ENCODE measurements at places on chromosomes 5 and 9.

- no peak for DNase-seq
Observed at GRCh38 chr5:17492770-17493169, 5.3 kb upstream of the TAF11L2 start.

DNA sequence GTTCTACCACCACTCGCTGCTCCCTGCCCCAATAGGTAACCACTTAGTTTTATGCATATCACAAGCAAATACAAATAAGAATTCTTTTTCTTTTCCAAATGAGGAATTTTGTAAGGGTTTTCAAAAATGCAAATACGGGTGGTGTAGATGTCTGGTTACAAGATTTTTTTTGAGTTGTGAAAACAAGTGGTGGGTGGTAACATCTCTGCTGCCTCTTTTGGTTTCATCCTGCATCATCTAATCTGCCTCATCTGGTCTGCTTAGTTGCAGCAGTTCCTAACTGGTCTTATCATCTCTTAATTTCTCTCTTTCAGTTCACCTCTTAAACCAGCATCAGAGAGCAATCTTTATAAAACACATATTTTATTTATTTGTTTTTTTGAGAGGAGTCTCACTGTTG lies 5.3 kb downstream of the NFX1 start:
- DNase-seq, result no peak

DNA sequence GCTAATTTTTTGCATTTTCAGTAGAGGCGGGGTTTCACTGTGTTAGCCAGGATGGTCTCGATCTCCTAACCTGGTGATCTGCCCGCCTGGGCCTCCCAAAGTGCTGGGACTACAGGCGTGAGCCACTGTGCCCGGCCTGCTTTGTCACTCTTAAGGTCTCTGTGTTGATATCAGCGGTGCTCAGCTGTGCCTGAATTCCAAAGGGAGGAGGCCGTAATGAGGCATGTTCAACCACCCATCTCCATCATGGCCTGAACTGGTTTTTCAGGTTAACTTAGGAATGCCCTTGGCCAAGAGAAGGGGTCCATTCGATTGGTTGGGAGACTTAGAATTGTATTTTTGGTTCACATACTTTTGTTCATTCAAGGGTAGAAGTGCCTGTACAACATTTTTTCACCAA lies 22.0 kb downstream of the HSD17B3 start:
- DNase-seq, result no peak

DNA sequence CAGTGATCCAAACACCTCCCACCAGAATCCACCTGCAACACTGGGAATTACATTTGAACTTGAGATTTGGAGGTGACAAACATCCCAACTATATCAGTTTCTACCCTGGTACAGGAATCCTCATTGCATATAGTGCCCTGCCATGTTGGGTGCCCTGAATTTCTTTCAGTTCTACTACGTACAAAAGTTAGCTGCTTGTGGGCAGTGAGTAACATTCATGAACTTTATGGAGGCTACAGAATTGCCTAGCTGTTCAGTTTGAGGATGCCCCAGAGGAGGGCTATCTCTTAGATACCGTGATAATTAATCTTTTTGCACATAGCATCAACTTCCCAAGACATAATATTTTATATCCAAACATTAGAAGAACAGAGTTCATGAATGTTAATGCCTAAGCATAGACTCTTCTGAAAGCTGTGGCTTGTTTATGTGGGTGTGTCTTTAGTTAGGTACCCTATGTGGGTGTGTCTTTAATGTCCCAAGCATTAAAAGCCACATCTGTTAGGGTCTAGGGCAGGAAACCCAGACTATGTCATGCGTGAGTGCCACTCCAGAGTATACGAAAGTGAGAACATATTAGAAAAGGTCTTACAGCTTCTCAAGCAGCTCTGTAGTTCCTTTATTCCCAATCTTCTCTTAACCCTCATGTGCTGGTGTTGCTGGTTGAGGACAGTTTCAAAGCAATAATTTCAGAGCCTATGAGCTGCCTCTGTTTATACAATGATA lies 47.0 kb upstream of the CHD1 start:
- no peak for DNase-seq

- no peak for DNase-seq
Observed at GRCh38 chr9:105188746-105189145, 55.7 kb upstream of the SLC44A1 start.

GRCh38 chr9:4796988-4797853 lies 4.5 kb downstream of the RCL1 start:
- DNase-seq, result no peak

GRCh38 chr9:84691634-84692033 lies 22.1 kb downstream of the NTRK2 start:
- no peak for DNase-seq

DNA sequence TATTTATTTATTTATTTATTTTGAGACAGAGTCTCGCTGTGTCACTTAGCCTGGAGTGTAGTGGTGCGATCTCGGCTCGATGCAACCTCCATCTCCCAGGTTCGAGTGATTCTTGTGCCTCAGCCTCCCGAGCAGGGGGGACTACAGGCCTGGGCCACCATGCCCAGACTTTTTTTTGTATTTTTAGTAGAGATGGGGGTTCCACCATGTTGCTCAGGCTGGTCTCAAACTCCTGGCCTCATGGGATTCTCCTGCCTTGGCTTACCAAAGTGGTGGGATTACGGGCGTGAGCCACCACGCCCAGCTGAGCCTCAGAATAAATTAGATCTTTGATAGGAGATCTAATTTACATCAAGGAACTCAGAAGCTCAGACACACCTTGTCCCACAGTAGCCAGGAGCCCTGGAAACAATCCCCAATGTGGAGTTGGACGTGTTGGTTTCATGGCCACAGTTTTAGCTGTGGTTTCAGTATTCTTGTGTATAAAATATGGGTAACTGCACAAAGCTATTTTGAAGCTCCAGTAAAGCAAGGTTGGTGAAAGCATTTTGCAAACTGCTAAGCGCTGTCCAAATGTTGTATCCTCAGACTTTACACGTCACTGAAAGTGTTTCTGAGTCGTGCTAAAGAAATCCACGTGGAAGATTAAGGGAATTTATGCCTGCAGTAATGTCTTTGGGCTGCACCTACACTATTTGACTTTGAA lies 3.0 kb upstream of the HNRNPAB start:
- no peak for DNase-seq

- no peak for DNase-seq
Observed at GRCh38 chr5:42948961-42949347, 91.2 kb downstream of the ANXA2R start.

DNA sequence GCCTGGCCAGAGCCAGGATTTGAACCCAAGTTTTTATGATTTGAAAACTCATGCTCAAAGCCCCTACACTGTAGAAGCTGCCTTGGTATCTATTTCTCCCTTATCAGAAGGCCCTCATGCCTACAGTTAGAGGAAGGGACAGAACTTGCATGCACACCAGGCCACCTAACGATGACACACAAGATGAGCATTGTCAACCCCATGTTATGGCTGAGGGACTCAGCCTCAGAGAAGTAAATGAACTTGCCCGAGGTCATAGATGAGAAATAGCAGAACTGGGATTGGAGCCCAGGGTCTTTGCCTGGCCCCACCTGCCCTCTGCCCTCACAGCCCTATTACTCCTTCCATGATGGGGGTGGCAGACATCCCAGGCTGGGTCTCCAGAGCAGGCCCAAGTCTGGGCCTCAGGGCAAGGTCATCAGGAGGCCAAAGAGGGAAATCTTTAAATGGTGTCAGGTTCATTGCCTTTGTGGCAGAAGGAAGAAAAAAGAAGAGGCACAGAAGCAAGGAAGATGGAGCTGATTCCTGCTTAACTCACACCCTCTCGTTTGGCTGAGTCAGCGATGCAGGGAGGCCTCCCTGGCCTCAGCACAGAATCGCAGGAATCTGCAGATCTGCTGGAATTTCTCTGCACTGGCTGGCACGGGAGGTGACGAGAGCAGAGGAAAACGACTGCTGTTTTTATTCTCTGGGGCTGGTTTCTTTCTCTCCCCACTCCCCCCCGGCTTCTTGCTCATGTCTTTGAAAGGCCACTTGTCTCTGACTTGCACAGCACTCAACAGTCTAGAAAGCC lies 20.6 kb upstream of the CRB2 start:
- DNase-seq, result no peak

DNA sequence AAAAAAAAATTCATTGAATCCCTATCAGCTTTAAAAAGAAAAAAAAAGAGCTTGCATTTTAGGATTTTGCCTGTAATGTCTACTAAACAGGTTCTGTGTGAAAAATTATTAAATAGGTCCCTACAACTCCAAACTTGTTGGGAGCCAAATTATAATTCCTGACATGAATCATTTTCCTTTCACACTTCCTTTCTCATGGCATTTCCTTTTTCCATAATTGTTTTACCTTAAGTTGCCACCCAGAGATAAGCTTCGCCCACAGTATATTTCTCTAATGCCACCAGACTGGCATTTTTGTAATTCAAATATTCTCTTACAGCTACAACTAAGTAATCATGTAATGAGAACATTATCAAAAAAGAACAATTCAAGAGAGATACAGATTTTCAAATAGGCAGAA lies 348.8 kb downstream of the EFNA5 start:
- no peak for DNase-seq

DNA sequence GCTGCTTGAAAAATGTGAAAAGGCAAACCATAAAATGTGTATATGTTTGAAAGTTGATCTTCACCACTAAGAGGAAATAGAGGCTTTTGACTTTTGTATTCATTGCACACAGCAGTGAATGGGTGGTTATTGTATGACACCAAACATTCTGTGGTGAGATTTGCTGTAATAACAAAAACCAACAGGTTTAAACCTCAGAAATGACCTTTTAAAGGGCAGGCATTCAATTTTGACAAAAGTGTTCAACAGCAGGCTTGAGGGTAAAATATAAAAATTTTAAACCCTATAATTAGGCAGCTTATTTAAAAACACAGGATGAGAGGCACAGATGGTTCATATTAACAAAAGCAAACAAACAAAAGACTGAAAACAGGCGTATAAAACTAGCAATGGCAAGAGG lies 128.1 kb upstream of the NUDT12 start:
- DNase-seq, result no peak

GRCh38 chr9:4794691-4795090 lies 1.9 kb downstream of the RCL1 start:
- DNase-seq, result no peak

GRCh38 chr5:33235824-33236223 lies 204.9 kb upstream of the TARS1 start:
- DNase-seq, result no peak

DNA sequence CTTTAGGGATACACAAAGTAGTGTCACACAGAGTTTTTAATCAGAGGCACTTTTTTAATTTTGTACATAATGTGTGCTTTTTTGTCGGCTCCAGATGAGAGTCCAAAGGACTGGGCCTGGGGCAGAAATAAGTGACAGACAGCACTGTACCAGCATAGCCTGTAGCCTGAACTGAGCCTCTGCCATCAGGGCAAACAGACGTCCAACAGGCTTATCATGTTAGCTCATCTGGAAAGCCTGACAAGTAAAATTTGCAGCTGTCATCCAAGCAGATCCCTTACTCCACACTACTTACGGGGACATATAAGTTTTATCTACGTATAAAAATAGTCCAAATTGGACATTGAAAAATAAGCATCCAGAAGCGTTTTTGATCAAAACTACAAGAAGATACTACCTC lies 233.1 kb upstream of the GAS1 start:
- DNase-seq, result no peak

GRCh38 chr5:56415356-56415765 lies 182.2 kb upstream of the ANKRD55 start:
- no peak for DNase-seq

DNA sequence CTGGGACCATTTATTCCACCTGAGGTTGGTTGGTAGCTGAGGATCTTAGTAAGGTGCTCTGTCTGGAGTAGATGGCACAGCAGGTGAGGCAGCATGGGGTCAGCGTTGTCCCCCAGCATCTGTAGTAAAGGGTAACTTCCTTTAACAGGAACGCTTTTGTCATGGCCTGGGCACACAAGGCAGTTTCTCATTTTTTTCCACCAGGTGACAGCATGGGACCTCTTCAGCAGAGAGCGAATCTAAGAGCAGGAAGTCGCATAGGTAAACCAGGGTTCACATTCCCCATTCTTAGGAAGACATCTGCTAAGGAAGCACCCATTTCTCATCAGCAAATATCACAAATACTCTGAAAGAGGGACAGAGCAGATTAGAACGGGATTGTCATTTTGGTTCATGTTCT lies 56.5 kb downstream of the GPR107 start:
- DNase-seq, result no peak

GRCh38 chr5:132456987-132457361 lies 33.6 kb downstream of the IRF1 start:
- no peak for DNase-seq

GRCh38 chr5:10689391-10690081 lies 71.5 kb downstream of the DAP start:
- no peak for DNase-seq

- DNase-seq, result peak; percentile 77
Observed at GRCh38 chr9:530681-531080, 310.8 kb upstream of the DMRT1 start.

DNA sequence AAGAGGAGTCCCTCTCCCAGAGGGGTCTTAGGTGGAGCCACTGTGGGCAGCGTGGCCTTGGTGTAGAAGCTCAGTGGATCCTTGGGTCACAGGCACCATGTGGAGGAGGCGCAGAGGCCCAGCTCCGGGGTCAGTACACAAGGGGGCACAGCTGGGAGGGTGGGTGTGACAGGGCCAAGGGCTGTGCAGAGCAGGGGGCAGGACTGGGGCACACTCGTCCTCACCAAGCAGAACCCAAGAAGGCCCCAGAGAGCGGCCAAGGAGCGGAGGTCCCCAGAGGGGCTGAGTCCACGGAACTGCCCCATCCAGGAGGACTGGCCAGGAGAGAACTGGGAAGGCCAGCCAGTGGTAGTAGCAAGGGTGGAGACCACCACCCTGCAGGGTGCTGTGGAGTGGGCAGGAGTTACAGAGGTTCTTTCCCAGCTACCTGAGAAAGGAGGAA lies 2.5 kb upstream of the LPCAT1 start:
- peak; percentile 39 for DNase-seq

- no peak for DNase-seq
Observed at GRCh38 chr5:127887282-127887681, 184.1 kb downstream of the CCDC192 start.

GRCh38 chr5:66143473-66144073 lies 527 bp upstream of the SREK1 start:
- DNase-seq, result no peak

DNA sequence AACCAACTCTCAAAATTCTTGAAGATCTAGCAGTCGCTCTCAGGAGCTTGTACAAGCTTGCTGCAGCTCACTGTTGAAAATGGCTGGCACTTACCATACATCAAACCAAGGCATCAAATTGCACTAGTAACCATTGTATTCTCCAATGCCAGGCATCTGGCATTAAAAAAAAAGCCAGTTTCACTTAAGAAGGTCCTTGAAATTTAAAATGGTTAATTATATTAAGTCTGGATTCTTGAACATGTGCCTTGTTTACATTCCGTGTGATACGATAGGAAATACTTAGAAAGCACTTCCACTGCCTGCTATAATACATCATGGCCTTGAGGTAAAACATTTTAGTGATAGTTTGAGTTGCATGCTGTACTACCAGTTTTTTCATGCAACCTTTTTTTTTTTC lies 300.7 kb downstream of the KDM4C start:
- no peak for DNase-seq

GRCh38 chr5:174118823-174119467 lies 73.4 kb downstream of the NSG2 start:
- DNase-seq, result no peak
